Activated T-cell treated with anti-CD3 and anti-CD28 coated beads, Interleukin-2, amount 50 U/mL, for 72 hours (primary cell): ENCODE measurements at places on chromosomes 6 and 20. TPM values are rescaled to one million over a fixed set of nuclear protein-coding genes. Genes with fewer than 3 reads are reported as not detected.

The TAF4 gene
- total RNA-seq = 15.7 TPM

The CYP24A1 gene
- total RNA-seq = not detected

The R3HDML gene
- not detected for total RNA-seq

The PPP2R5D gene
- 60.5 TPM for total RNA-seq
